ENCODE measurements at places on chromosomes 11 and 22. TPM values are rescaled to one million over a fixed set of nuclear protein-coding genes. Genes with fewer than 3 reads are reported as not detected.

GRCh38 chr11:47587039-47587716, 700 bp downstream of the FAM180B start:
- peak; percentile 28 for DNase-seq

GRCh38 chr11:57273448-57274058, 36.5 kb upstream of the APLNR start:
- DNase-seq: no peak

DNA sequence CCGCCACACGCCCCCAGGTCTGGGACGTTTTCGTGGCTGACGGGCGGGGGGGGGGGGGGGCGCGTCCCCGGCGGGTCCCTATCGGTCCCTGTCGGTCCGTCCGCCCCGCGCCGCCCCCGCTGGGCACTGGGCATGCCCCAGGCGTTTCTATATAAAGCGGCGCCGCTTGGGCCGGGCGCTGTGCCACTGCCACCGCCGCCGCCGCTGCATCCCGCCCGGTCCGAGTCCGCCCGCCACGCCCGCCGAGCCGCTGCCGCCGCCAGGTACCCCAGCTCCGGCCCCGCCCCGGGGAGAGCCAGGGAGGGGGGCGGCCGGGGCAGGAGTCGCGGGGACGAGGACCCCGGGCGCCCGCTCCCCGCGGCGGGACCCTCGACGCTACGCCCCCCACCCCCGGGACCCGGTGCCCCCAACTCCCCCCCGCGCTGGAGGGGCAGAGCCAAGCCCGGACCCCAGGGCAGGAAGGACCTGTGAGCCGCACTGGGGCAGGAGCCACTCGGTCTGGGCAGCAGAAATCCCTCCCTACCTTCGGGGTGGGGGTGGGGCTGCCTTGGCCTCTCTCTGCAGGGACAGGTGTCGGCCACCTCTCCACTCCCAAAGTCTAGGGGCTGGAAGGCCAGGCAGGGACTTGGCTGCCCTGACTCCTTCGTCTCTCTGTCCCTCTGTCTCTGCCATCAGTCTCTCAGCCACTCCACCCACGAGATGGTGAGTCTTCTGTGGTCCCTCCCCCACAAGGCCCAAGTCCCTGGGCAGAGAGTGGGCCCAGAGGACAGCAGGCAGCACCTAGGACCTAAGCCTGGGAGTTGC, at the start of gene CARNS1:
TSS of gene CARNS1 (plus strand) at position 178 of the 804 bp plus-strand sequence. CDS start at position 700, 522 bp downstream.
- DNase-seq: no peak

- no peak for DNase-seq
Observed at GRCh38 chr11:1570001-1570453, 2.0 kb downstream of the DUSP8 start.

DNA sequence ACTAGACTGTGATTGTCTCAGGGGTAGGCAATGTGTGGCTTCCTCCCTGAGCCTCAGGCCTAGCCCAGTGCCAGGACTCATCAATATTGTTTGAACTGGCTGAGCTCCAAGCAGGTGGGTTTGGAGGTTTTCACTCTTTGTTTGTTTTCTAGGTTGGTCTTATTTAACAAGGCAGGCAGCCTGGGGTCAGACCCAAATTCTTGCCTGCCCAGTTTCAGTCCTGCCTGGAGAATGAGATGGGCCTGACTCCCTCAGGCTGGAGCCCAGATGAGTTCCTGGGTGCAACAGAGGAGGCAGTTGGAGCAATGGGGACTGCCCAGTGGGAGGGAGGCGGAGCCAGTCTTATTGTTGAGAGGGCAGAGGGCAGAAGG, 28.3 kb upstream of the TP53I11 start:
- DNase-seq: no peak

DNA sequence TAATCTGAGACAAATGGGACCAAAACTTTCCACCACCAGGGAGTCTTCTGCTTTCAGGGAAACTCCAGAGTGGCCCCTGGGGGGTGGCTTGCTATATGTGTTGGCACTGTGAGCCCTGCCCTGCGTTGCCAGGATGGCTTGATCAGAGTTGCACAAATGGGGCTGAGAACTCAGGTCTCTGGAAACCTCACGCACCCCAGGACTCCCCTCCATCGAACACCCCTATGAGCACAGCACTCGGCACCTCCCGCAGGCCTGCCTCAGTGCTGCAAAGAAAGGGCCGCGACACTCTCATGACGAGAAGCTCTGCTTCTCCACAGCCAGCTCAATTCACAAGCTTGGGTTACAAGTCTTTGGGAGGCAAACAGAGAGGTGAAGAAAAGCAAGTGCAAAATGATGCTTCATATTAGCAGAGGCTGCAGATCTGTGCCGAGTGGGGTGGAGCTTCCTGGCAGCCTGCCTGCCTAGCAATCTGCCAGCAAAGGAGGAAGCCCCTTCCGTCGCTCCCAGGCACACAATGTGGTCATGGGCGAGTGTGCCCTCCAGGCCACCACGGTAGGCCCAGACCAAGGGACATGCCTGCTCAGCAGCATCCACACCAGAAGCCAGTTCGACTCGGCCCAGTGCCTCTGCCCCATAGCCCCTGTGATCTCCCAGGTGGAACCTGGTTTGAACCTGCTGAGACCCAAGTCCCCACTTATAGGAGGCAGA, 55.7 kb downstream of the MYH9 start:
- peak; percentile 57 for DNase-seq

GRCh38 chr22:19705181-19705934, 8.9 kb upstream of the SEPTIN5 start:
- DNase-seq: no peak

GRCh38 chr11:115168229-115168671, 336.0 kb downstream of the CADM1 start:
- no peak for DNase-seq

DNA sequence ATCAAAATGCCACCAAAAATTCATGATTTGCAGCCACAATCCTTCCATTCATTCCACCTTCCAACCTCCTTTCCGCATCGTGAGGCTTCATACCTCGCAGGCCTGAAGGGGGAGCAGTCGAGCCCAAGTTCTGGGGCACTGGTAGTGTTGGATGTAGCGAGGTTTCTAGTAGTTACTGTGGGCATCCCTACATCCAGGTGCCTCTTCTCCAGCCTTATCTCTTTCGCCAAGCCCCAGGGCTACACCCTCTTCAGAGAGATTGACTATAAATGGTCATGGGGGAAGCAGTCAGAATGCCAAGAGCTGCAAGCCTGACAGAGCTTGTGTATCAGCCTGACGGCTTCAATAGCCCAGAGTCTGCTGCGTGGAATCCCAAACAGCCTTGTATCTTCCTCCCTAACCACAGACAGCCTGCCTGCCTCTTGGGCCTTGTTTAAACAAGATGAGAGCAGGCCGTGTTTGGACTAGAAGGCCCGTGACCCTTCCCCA, 28.9 kb downstream of the CLMP start:
- peak; percentile 74 for DNase-seq

DNA sequence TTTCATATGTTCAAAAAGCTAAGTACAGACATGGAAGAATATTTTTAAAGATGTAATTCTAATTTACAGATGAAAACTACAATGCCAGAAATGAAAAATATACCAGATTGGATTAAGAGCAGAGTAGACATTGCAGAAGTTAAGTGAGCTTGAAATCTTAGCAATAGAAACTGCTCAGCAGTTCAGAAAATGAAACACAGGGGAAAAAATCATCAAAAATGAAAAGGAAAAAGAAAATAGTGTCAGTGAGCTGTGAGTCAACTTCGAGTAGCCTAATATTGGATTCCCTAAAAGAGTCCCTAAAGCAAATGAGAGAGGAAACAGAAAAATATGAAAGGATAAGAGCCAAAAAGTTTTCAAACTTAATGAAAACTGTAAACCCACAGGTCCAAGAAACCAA, 25.8 kb upstream of the IL10RA start:
- no peak for DNase-seq

GRCh38 chr11:86034710-86035109, 34.2 kb downstream of the PICALM start:
- DNase-seq: no peak

- no peak for DNase-seq
Observed at GRCh38 chr22:39567135-39567946, 3.2 kb upstream of the CACNA1I start.

DNA sequence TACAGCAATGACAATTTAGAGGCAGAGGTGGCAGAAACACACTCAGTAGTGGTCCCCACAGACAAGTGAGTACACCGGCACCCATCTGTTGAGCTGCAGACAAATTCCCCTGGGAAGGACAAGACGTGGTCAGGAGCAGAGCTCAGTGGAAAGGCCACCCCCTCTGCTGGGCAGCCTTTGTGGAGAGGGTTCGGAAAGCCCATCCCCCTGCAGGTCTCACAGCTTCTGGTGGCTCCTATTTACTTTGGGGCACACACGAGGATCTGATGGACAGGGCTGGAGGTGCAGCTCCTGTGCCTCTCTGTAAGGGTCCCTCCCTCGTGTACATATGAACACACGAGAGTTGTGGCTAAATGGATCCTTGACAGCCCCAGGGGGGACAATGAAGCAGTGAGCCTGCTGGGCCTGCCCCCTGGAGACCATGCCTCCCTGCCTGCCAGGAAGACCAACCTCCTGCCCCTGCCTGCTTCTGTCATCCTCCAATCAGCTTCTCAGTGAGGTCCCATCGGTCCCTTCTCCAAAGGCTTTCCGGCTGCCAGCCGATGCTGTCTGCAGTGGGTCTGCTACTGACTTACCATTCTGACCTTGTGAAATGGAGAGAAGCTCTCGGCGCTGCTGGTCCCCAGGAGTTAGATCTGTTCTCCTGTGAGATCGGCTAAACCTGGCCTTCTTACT, 161.5 kb downstream of the CACNA1I start:
- no peak for DNase-seq

GRCh38 chr11:2869561-2870427, 15.8 kb downstream of the CDKN1C start:
- no peak for DNase-seq

GRCh38 chr22:19515654-19516377, 8.4 kb downstream of the CLDN5 start:
- no peak for DNase-seq

Gene ASPHD2
- total RNA-seq: 4.2 TPM

Gene UPK3A
- total RNA-seq: not detected

Gene PACSIN3
- 31.6 TPM for total RNA-seq
